ENCODE measurements at places on chromosomes 5 and 9.

GRCh38 chr9:121201045-121201737 lies 478 bp downstream of the RAB14 start:
- DNase-seq: no peak

- no peak for DNase-seq
Observed at GRCh38 chr9:89278551-89278950, 32.4 kb upstream of the CKS2 start.

- DNase-seq: no peak
Observed at GRCh38 chr5:90803876-90804275, 245.3 kb downstream of the ADGRV1 start.

DNA sequence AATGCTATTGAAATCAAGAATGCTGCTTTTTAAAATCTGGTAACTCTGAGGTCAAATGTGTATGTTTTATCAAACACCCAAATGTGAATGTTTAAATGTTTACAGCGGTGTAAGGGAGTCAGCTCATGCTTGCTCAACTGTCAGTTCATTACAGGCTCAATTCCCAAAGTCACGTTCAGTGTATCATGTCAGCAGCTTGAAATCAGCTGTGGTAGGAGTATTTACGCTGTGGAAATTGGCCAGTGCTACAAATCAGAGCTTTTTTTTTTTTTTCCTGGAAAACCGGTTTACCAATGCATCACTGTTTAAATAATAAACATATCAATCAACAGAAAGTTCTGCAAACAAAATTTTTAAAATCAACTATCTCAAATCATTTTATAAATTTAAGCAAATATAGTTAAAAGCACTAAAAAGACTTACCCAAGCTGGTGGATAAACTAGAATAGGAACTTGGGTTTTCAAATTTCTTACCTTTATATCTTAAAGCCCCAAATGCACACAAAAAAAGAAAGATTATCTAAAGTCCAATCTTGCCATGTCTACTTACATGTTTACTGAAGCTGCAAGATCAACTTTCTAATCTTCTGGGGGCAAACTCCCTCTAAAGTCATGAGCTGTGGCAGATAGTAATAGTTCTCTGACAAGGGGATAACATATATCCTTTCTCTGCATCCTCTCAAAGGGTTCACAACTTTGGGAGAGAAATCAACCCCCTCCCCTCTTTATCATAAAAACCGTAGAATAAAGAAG lies 57.6 kb upstream of the GRAMD2B start:
- no peak for DNase-seq

DNA sequence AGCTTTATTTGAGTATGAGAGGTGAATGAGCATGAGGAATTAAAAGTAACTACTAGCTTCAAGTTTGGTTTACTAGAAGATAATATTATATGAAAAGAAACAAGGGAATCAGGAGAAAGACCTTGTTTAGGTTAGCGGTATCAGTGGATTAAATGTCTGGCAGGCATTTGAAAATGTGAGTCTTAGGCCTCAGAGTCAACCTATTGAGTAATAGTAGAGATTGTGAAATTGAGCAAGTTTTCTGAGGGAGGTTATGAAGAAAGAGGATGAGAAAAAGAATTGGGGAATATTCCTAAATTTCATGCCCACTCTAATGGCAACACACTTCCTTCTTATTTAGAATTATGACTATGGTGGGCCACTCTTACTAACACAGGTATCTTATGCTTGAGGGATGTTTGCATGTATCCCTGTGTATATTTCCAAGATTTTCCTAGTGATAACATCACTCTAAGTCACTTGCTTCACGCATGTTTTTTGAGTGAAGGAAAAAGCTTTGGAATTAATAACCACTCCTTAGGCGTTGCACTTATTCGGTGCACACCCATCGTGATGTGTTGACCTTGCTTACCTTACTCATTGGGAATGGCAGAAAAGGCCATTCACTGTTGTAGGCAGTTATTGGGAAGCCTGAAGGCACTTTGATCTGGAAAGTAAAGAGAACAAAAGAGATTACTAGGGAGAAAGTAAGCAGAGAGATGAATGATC lies 8.2 kb upstream of the ELL2 start:
- no peak for DNase-seq

- no peak for DNase-seq
Observed at GRCh38 chr5:52043137-52043536, 659.9 kb downstream of the ISL1 start.

- no peak for DNase-seq
Observed at GRCh38 chr5:89842531-89842930, 567.0 kb downstream of the CETN3 start.

DNA sequence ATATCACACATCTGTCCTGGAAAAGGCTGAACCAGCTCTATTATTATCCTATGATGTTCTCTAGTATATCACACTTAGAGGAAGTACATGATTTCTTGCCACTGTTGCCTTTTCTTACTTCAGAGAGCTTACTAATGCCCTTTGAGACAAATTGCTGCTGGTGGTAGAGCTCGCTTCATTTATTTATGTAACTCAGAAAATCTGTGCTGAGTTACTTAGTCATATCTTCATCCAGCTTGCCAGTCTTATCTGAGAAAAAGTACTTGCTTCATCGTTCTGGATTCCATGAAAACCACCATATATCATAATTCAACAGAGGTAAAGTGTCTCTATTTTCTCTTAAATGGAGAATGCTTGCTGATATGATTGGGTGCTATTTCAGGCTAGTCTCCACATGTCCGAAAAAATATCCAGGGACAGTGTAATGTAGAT lies 26.6 kb downstream of the PTPDC1 start:
- DNase-seq: no peak

GRCh38 chr5:29822521-29822920 lies 1371.0 kb upstream of the CDH6 start:
- no peak for DNase-seq

DNA sequence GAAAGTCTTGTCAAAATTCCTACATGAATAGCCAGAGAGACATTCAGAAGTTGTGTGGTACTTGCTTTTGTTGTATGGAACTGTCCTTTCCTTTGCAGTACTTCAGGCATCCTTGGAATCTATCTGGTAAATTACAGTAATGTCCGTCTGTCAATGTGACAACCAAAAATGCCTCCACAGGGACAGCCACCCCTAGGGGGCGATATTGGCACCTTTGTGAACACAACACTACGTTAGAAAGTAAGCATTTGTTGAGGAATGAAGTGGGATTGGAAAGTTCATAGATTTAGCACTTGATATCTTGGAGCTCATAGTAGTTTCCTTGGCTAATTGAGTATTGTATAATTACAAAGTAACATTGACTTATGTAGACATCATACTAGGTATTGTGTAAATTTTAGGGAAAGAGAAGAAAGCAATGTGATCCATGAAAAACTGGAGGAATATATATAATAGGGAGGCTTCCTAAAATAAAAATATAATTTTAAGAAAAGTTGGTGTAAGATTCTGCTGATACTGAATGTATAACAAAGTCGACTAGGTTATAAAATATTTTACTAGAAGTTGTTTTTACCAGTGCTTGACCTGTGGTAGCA lies 32.7 kb downstream of the TMEFF1 start:
- no peak for DNase-seq

DNA sequence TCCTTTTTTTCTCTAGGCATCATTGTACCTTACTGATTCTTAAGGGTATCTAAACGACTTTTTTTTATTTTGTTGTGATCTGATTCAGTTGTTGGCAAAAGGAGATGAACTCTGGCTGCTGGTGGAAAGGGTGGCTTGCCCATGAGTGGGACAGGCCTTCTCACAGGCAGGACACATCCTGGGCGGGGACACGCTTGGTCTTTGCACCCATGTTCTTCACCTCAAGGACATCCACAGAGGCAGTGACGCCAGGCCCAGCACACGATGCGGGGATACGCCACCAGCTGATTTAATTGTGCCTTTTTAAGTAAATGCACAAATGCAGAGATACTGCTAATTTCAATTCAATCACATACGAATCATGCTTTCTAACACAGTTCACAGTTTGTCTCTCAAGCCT lies 208.1 kb downstream of the FANCC start:
- no peak for DNase-seq

DNA sequence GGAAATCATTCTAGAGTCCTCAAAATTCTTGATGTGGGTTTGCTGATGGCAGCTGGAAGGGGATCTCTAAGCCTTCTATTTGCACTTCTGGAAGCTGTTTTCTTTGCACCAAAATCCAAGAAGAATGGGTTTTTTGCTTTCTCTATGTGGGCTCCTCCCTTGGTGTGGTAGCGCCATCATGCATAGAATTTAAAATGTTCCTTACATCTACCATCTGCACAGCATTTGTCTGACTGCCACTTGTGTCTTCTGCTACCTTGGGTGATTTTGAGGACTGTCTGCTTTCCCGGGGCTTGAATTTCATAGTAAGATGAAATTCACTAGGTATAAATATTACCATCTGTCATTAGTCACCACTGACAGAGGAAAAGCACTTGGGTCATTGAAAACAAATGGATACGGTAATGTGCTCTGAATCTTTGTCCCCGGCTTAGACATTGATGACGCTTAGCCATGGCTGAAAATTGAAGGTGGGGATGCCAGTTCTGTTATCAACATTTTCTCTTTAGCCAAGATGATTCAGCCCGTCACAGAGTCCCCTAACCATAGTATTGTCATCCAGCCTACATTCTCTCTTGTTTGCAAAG lies 30.0 kb downstream of the SNX30 start:
- DNase-seq: no peak

DNA sequence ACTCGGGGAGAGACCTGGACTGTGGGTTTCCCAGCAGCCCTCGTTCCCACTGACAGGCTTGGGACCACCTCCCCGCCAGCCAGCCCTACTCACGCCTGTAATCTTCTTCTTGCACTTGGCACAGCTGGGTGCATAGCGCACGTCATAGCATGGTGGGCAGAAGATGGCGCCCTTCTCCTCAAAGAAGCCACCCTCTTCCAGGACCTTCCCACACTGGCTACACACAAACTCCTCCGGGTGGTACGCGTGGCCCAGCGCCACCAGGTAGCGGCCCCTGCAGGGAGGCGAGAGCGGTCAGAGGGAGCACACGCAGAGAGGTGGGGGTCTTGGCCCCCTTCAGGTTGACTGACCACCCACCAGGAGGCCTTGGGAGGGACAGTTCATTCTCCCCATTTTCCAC lies 9.4 kb downstream of the PDLIM7 start:
- DNase-seq: no peak

DNA sequence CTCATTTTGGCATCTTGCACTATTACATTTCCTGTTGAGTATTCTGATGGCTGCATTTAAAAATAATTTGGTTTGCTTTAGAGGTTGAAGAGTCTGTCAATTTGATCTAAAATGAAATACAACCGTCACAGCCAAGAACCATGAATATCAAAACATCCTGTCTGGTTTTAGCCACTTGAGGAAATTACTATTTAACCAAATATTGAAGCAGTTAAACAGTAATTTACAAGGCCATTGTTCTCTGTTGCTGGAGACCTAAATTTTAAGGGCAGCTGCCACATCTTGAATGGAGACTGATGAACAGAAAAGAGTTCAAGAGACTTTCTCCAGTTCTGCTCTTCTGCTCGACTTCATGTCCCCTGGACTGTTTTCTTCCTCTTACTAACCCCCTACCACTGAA lies 549.4 kb downstream of the LRRC70 start:
- no peak for DNase-seq

DNA sequence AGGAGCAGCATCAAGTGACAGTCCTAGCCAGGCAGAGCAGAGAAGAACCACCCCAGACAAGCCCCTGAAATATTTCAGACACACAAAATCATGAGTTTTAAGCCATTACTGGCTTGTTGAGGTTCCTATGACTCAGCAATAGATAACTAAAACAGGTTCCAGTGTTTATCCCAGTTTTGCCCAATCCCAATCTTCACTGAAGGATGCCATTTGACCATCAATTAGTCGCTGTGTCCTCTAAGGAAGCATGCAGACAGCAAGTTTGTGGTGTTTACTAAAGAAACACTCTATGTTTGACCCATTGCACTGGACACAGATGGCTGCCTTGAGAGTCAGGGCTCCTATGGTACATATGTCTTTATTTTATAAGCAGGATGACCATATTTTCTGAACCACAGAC lies 186.7 kb downstream of the SYK start:
- no peak for DNase-seq

DNA sequence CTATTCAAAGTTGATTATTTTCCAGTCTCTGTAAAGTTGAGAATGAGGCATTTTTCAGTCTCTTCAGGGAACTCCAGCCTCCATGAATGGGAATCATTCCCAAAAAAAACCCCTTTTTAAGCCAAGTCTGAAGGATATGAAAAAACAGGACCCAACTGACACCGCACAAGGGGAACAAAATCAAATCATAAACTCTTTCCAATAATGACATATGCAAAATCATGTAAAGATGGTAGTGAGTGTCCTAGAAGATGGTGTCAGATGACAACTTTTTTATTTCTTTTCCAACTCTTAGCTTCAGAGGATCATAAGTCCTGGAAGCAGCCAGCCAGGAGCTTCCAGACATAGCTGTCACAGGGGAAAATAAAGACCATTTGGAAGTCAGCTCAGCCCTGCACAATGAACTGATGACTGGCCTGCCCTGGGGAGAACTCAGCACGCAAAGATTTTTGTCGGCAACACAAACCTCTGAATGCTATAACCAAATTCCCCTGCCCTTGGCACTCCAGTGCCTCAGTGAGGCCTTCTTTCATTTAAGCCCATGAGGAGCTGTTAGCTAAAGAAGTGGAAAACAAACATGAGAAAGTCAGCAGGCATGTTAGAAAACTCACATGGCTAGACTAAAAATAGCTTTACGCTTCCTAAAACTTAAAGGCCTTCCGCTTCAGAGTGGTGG lies 85.4 kb downstream of the SLC1A3 start:
- no peak for DNase-seq

- DNase-seq: no peak
Observed at GRCh38 chr9:84791643-84792042, 122.1 kb downstream of the NTRK2 start.

DNA sequence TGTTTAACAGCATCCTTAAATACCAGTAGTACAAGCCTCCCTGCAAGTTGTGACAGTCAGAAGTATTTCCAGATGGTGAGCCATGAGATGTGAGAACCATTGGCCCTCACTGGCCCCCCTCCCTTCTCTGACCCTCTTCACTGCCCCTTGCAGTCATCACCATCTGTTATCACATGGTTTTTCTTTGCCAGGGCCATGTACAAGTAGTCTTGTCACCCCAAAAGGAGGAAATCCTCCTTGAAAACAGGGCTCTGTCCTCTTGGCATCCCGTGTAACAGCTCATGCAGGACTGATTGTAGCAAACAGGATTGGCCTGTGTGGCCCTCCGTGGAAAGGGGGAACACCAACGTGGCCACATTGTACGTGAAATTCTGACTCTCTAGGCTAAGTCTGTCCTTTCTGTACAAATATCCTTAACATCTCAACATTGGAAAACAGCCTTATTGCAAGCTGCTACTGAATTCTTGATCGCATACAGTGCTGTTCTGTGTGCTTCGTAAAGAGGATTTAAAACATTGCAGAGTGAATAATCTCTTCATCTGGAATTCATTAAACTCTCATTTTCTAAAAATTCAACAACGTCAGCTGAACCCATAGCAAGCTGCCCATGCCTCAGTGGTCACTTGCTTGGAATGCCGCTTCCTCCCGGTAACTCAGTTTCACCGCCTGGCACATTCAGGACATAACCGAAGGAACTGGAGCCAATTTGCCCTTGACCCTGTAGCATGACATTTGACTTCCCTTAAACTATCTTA lies 171.7 kb downstream of the ATPSCKMT start:
- DNase-seq: no peak

GRCh38 chr5:138883211-138883610 lies 8.1 kb upstream of the LRRTM2 start:
- DNase-seq: no peak

- DNase-seq: no peak
Observed at GRCh38 chr9:114552706-114553105, 34.9 kb upstream of the ATP6V1G1 start.

GRCh38 chr5:151700820-151701219 lies 14.1 kb upstream of the SPARC start:
- no peak for DNase-seq

- DNase-seq: no peak
Observed at GRCh38 chr9:90309809-90310520, 332.7 kb downstream of the DIRAS2 start.

GRCh38 chr9:82940376-82940775 lies 122.6 kb downstream of the RASEF start:
- DNase-seq: no peak
